GM12864 (cell line): ENCODE measurements at places on chromosomes 2 and 18.

- DNase-seq: no peak
Measured at GRCh38 chr2:46434851-46435273, 44.5 kb upstream of the TMEM247 start.

DNA sequence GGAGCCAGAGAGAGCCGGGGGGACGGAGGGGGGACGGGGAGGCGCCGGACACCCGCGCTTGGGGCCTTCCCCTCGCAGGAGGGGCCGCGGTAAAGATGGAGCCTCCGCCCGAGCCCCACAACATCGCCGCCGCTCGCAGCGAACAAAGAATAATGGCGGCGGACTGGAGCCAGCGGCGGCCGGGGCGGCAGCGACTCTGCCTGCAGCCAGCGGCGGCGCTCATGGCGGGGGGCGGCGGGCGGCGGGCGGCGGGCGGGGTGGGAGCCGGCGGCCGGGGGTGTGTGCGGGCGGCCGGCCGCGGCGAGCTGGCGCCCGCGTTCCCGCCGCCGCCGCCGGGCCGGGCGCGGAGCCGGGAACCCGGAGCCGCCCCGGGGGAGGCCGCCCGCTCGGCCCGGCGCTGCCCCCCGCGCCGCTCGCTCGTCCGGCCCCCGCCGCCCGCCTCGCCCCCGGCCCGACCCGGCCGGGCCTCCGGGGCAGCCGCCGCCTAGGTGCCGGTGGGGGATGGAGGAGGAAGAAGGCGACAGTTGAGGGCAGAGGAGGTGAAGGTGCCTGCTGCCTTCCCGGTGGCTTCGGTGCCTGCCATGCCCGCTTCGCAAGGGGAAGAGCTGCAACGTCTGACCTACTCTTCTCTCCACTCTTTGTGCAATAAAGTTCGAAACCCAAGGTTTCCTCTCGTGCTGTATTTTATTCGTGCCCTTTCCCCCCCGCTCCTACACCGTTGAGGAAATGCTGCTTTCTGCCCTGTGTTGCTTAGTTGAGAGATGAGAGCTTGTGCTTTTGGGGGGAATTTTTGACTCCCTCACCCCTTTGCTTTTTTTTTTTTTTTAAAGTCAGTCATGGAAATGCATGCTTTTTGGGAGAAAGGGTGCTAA, 634 bp downstream of the CREB1 start:
- no peak for DNase-seq

- no peak for DNase-seq
Measured at GRCh38 chr2:169709331-169709730, 15.1 kb downstream of the PHOSPHO2 start.

DNA sequence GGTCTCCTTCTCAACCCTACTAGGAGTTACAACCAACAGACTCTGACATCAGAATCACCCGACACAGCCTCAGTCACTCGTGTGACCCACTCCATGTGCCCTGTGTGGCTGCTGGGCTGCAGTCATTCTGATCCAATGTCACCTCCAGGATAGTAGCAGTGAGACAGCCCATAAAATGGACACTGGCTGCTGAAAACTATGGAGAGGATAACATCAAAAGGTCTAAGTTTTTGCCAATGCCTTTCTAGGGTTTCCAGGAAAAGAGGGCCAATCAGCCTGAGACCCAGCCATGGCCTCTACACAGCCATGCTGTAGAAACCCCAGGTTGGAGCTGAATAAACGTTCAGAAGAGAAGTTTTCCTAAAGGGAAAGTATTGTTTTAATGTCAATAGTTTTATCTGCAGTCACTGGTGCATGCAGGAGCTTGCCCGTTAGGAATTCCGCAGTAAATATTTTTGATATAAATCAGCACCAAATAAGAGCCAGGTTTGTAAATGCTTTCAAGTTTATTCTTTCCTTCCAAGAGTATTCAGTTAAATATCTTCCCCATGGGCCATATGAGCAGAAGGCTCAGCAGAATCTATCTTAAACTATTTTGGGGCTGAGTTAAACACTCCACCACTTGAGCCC, 92.2 kb upstream of the PID1 start:
- DNase-seq: no peak

DNA sequence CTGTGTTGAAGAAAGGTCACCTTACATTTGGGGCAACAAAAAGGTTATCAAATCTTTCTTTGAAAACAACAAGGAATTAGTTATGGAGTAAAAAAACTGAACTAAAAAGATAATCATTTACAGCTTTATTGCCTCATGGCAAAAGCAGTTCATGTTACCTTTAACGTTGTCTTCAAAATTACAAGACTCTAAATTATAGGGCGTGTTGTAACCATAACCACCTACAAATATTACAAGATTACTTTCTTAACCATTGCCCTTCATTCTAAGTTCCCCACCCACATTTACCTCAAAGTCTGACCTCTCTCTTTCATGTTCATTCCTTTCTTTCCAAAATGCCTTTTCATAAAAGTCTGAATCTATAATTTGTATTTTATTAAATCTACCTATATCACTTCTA, 74.6 kb upstream of the LRATD1 start:
- no peak for DNase-seq

- DNase-seq: no peak
Measured at GRCh38 chr18:48249854-48250253, 159.3 kb downstream of the ZBTB7C start.

- no peak for DNase-seq
Measured at GRCh38 chr2:40039549-40039948, 260.5 kb upstream of the THUMPD2 start.

GRCh38 chr2:197088694-197089093, 162.2 kb upstream of the PGAP1 start:
- DNase-seq: no peak

DNA sequence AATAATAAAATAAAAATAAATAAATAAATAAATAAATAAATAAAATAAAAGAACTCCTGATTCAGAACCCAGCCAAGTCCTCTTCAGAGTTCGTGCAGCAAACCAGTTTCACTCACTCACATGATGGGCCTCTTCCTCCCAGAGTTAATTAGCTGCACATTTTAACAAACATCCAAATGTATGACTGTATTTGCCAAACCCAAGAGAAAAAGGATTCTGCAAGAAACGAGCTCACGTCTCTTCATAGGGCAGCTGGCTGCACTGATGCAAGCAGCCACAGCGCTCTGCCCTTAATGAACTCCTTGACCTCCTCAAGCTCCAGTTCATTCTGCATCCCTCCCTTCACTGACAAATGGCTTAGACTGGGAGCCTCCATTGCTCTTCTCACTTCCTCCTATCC, 55.1 kb downstream of the MREG start:
- no peak for DNase-seq

GRCh38 chr2:151623631-151624030, 110.6 kb downstream of the NEB start:
- no peak for DNase-seq

DNA sequence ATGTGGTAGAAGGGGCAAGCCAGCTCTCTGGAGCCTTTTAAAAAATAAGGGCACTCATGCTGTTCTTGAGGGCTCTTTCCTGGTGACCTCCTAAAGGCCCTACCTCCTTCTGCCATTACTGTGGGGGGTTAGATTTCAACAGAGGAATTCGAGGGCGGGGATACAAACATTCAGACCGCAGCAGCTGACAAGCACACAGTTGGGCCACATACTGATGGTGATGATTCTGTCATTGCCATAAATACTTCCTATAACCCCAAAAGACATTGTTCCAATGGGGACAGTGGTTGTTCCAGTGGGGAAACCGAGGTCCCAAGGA, 67.0 kb downstream of the TSHZ1 start:
- no peak for DNase-seq

DNA sequence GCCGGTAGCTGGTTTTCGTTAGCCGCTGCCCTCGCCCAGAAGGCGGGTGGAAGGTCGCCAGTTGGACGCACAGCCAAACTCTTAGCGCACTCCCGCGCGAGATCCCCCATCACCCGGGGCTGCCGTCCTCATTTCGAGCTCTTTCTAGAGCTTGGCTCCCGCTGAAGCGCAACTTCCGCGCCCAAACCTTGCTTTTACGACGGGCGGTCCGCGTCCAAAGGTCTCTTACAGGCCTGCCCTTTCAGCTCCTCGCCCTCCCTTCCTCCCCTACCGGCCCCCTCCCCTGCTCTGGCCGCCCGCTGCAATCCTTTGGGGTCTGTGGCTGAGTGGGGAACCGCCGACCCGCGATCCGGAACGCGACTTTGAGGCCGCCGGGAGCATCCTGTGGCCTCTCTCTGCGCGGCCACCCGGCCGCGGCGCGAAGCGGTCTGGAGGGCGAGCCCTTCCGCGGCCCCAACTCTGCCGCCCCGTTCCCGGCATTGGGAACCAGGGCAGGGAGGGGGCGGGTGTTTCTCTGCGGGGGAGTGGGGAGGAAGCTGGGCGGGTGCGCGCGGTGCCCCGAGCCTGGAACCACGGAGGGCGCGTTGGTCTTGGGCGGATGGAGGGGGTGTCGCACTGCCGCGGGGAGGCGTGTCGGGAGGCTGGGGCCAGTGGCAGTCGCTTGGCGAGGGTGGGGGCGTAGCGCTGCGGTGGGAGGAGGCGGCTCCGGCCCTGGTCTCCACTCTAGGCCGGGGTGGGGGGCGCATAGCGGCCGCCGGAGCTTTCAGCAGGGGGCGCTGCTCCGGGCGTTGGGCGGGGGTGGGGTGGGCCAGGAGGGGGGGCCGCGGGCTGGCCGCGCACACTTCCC, at the start of gene GDF7:
Gene GDF7 (plus strand): TSS at position 841 of the 847 bp plus-strand sequence. CDS start 96 bp downstream, outside the sequence.
- no peak for DNase-seq

- no peak for DNase-seq
Measured at GRCh38 chr2:204454672-204455380, 90.4 kb upstream of the PARD3B start.

- DNase-seq: no peak
Measured at GRCh38 chr2:181949047-181949446, 36.6 kb upstream of the PPP1R1C start.

- no peak for DNase-seq
Measured at GRCh38 chr2:186862869-186863709, 14.1 kb upstream of the ZSWIM2 start.

DNA sequence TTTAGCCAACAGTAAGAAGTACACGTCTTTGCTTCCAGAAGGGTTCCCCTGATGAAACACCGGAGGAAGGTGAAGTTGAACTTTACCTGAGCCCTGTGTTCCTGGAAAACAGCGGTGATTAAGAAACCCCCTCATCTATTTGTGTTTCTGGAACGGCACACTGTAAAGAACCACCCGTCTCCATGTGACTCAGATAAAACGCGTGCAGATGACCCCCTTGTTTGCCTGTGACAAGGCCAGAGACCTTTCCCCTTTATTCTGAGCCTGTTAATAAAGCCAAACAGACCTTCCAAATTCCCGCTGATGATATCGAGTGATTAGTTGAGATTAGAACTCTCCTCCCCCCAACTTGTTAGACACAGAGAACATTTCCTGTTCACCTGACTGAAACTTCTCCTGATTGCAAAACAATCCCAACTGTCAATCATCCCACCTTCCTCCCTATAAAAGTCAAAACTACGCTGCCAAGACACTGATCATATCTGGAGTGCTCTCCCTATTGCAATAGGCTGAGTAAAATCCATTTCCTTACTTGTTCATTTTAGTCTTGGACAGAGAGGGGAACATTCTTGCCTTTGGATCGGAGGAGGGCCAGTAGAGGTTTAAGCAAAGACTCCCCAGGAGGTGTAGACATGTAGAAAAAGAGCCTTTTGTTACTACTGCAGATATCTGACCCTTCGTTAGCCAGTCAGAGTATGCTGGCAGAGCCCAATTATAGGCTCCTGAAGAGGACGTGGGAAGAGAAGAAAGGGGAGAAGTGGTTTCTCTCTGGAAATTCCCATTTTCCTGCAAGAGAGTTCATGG, 914 bp upstream of the IWS1 start:
- DNase-seq: no peak

DNA sequence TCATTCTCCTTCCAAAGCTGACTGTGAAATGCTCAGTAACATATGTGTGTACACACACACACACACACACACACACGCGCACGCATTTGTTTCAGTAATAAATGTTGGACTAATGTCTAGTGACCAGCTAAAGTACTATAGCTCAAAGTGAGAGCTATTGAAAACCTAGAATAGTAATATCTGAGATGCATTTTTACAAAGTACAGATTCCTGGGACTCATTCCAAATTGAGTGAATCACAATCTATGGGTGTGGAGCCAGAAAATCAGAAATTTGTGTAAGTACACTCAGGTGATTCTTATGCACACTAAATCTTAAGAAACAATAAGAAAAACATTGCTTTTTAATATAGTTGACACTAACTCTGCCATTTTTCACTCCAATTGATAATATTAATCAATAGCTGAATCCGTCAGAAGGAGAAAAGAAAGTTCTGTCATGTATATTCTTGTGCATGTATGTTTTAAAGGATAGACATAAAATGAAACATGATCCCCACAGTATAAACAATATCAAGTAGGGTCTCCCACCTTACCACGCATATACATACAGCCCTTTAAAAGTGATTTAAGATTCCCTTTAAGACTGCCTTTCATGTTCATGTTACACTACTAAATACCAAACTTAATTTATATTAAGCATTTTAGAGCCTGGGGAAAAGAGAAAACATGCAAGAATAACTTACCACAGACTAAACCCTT, 123.5 kb downstream of the ATAD2B start:
- no peak for DNase-seq

GRCh38 chr2:207825978-207826377, 56.3 kb upstream of the FZD5 start:
- DNase-seq: no peak

- DNase-seq: no peak
Measured at GRCh38 chr2:94996305-94997100, 29.0 kb upstream of the MAL start.

- peak; percentile 74 for DNase-seq
Measured at GRCh38 chr2:97911206-97911921, 84.4 kb downstream of the TMEM131 start.

GRCh38 chr2:23607925-23608324, 222.9 kb downstream of the KLHL29 start:
- DNase-seq: no peak
